Stimulated activated CD4-positive, alpha-beta T cell treated with anti-CD3 and anti-CD28 coated beads, Interleukin-1b, Interleukin-23, amount 100 ng/mL, for 4 hours (primary cell): ENCODE measurements at places on chromosomes 6 and 20.
A peak's percentile ranks its signal among the peaks of the same experiment; 100 is the strongest.

DNA sequence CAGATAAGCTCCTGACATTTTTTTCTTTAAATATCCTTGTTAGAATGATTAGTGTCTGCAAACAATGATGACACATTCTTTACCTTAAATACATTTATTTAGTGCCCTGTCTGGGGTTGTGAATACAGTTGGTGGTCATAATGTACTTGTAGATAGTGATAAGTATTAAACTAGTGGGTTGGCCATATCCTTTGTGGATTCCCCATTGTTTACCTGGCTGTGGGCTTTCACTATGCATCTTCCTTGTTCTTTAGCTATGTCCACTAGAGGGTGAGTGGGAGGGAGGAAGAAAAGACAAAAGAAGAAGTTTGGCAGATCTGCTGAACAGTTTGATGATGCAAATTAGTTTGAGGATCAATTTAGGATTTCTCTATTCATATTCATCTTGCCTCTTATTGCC, 15.7 kb downstream of the HS3ST5 start:
- no peak for DNase-seq

DNA sequence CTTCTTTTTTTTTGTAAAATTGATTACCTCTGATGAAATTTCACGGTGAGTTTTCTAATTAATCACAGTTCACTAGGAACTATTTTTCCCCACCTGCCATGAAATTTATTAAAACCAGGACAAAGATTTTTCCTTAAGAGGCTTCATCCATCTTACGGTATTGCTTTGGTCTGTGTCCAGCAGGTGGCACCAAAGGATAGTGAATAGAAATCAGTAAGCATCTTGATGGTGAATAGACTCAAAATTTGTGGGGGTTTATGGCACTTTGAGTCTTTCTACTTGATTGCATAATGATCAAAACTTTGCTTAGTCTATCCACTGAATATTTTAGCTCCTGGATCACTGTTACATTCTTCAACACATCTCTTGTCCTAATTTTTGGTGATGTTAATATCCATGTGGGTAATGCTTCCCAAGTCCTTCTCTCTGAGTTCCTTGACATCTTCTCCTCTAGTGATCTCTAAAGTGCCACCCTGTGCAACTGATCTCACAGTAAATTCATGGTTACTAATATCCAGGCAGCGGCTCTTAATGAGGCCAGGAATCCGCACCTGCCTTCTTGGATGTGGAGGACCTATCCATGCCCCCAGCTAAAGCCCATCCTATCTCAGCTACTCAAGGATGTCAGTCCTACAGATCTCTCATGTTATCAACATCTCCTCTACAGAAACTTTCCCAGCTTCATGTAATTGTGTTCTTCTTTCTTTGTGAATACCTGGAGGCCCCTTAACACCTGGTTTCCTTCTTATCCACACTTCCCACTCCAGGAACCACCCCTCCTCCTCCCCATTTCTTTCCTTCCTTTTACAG, 54.5 kb downstream of the STMND1 start:
- peak; percentile 31 for DNase-seq

DNA sequence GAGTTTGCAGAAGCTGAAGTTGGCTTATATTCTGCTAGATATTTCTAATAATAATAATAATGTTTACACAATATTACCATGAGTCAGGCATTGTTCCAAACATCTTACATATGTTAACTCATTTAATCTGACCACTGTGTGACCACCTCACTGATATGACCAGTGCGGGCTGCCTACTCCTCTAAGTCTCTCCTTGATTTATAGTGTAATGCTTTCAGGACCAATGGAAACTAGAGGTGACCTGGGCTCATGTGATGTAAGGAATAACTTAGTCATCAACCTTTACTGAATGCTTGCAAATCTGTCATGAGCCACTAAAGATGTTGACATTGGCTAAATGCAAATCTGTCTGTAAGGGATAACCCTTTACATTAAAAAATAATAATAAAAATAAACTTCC, 51.1 kb upstream of the GPR6 start:
- DNase-seq, result no peak

- no peak for DNase-seq
These were observed 14.4 kb upstream of the MC3R start for GRCh38 chr20:56234110-56234509.

DNA sequence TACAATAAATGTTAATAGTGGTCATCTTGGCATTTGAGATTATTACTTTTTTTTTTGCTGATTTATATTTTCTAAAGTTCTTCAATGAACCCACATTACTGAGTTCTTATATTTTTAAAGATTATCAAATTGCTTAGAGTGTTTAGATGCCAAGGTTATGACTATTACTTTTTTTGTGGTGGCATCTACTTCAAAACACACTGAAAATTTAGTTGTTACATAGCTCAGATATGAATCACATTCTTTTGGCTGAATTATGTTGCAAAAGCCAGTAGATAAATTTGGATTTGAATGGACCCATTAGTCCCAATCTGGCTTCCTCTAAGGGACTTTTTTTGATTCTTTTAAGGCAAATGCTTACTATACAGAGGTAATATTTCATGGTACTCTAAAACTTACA, 8.9 kb downstream of the UTRN start:
- no peak for DNase-seq

GRCh38 chr6:40170856-40171255, 236.6 kb upstream of the MOCS1 start:
- no peak for DNase-seq

DNA sequence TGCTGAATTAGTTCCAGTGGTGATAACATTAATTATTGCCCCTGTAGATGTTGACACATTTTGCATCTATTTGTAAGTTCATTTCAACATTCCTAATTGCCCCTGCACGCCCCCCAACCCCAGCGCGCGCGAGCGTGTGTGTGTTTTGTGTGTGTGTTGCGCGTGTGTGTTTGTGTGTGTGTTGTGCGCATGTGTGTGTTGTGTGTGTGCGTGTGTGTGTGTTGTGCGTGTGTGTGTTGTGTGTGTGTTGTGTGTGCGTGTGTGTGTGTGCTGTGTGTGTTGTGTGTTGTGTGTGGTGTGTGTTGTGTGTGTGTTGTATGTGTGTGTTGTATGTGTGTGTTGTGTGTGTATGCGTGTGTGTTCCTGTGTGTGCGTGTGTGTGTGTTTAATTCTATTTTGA, 245.7 kb upstream of the GMDS start:
- no peak for DNase-seq

DNA sequence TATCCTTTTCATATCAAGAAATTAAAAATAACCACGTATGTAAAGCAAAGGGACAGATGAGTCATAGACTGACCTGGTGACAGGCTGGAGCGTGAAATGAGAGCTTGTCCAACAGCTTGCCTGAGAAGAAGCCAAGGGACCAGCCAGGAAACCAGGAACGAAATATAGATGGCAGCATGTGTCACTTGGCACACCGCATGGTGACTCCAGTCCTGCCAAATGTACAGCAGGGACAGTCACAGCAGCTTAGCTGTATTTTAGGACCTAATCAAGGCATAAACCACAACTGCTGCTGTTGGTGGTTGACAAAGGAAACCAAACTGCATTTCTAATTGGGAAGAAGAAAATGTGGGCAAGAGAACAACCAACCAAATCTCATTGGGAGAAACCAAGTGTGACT, 755.0 kb downstream of the TFAP2A start:
- no peak for DNase-seq

DNA sequence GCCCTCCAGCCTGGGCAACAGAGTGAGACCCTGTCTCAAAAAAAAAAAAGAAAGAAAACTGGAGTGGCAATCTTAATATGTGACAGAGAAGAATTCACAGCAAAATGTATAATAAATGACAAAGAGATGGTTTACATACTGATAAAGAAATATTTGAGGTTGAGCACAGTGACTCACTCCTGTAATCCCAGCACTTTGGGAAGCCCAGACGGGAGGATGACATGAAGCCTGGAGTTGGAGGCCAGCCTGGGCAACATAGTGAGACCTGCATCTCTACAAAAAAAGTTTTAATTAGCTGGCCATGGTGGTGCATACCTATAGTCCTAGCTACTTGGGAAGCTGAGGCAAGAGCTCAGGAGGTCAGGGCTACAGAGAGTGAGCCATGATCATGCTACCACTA, 12.4 kb upstream of the DEFB118 start:
- DNase-seq, result no peak

DNA sequence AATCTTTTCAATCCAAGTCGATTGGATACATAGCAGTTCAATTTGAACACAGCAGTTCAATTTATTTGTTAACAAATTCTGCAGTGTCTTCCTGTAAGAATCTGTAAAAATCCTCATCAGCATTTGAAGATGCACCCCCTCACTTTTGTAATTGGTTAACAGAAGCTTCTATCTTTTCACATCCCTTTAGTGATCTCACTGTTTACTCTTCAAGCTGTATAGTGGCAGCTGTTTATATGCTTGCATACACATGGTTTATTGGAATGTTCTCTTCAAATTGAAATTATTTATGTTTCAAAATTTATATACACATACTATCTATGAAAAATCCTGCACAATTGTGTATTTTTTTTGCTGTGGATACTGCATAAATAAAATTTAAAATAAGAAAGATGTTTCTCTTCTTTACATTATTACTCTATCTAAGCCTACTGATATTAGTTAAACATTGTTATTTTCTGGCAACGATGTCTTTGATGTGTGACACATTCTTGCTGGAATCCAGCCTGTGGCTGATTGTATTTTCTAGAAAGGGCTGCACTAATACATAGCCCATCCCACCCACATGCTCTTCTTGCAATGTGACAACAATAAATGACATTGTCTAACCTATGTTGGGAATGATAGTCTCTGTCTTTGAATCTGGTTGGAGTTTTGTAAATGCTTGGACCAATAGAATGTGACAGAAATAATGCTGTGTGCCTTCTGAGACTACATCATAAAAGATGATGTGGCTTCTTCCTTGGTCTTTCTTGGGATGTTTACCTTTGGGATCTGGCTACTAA, 573.0 kb downstream of the CD109 start:
- no peak for DNase-seq

DNA sequence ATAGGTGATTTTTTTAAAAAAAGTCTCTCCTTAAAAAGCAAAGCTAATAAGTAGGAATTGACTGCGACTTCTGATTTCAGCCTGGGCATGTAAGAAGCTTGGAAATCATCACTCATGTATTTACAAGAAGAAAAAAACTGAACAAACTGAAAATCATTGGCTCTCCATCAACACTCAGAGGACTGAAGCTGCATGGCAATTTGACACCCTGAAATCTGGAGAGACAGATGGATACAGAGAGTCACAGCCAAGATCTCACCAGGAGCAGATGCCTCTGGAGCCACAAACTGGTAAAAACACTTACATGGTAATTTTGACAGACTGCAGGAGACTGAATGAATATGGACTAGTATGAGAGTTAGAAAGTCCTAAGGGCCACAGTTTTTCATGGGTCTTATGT, 191.2 kb upstream of the TCF21 start:
- DNase-seq, result no peak

- no peak for DNase-seq
These were observed 36.3 kb downstream of the VTA1 start for GRCh38 chr6:142183351-142183750.

DNA sequence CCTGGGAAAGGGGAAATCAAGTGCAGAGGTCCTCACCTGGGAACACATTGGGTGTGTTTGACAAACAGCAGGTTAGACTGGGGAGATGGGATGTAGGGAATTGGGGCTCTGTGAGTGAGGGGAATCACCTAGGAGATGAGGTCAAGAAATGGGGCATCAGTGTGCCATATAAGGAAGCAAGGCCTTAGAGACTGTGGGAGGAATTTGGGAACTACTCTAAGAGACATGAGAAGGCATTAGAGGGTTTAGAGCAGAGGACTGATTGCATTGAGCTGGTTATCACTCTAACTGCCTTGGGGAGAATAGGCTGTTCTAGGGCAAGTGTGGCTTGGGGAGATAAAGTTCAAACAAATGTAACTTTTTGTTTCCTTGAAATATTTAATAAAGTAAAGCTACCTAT, 189.9 kb downstream of the EYA4 start:
- no peak for DNase-seq

- no peak for DNase-seq
These were observed 37.0 kb upstream of the MCUR1 start for GRCh38 chr6:13851330-13851729.

- no peak for DNase-seq
These were observed 16.7 kb downstream of the EDN3 start for GRCh38 chr20:59316911-59317731.

- DNase-seq, result no peak
These were observed 69.2 kb upstream of the TBC1D7 start for GRCh38 chr6:13397359-13398068.
